ENCODE measurements at places on chromosomes 11 and 22. TPM values are rescaled to one million over a fixed set of nuclear protein-coding genes. Genes with fewer than 3 reads are reported as not detected.

OR5A1 gene
- total RNA-seq: not detected

RPL27A gene
- total RNA-seq: 563 TPM

TAGLN gene
- total RNA-seq: 3,032 TPM

INS gene
- total RNA-seq: not detected

FXYD6 gene
- total RNA-seq: 0.10 TPM

PRDM11 gene
- total RNA-seq: 9.1 TPM

ARFGAP2 gene
- 82.3 TPM for total RNA-seq

WBP2NL gene
- 0.73 TPM for total RNA-seq

RIMBP3C gene
- total RNA-seq: not detected

OR5P2 gene
- not detected for total RNA-seq

SLC1A2 gene
- total RNA-seq: 1.9 TPM

OR51E1 gene
- not detected for total RNA-seq

MOB2 gene
- 31.0 TPM for total RNA-seq

TUB gene
- total RNA-seq: 16.4 TPM

PKDREJ gene
- total RNA-seq: under 0.01 TPM

SPA17 gene
- total RNA-seq: 3.9 TPM

OR51S1 gene
- not detected for total RNA-seq

OR52E8 gene
- total RNA-seq: not detected

KCNQ1 gene
- total RNA-seq: not detected

ANO1 gene
- 3.8 TPM for total RNA-seq

PDGFD gene
- total RNA-seq: 3.2 TPM

CHST1 gene
- 3.6 TPM for total RNA-seq

Data from smooth muscle cell of the pulmonary artery (primary cell).